ENCODE measurements at places on chromosomes 5 and 9.

DNA sequence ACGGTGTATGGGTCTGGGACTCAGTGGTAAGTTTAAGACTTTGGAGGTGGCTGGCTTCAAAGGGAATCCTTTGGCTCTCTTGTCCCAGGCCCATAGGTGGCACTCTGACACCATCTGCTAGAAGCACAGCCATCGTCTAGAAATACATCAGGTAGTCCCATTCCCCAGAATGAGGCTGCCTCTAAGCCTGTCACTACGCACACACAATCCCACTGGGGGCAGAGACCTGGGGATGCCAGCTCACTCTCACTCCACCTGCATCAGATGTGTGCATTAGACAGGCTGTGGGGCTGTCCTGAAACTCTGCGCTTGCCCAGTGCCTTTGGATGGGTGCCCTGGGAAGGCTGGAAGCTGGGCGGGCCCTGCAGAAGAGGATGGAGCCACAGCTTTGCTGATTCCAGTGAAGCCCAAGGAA lies 127.5 kb upstream of the PANK3 start:
- peak; percentile 12 for DNase-seq

DNA sequence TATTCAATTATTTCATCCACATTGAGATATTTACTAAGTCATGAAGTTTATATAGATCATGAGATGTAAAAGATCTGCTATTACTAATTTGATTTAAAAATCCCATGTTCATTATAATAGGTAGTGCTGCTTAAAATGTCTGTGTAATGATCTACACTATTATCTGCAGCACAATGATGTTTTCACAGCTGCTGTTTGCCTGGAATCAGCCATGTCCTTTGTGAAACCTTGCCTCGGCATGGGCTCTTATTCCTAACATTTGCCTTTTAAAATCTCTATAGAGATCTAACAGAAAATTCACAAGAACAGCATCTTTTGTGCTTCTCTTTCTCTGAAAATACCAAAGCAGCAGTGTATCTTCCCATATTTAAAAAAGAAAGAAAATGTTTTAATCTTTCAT lies 444.6 kb downstream of the PTPRD start:
- DNase-seq: peak; percentile 93

- no peak for DNase-seq
Measured at GRCh38 chr5:8381972-8382371, 513.0 kb downstream of the MTRR start.

DNA sequence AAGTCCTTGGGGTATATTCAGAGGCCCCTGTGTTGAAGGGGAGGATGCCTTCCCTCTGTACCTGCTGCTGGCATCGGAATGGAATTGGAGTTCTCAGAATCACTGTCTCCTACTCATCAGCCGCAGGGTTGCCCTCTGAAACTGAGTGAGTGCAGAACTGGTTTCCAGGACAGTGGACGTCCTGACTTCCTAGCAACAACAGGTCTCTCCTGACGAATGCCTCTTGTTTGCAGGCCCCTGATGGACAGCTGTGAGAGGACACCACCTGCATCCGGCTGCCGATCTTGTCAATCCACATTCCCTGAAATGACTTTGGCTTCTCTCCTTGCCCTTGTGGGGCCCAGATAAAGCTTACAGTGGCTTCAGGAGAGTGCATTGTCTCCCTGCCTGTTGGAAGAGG lies 274.5 kb downstream of the NSG2 start:
- no peak for DNase-seq

DNA sequence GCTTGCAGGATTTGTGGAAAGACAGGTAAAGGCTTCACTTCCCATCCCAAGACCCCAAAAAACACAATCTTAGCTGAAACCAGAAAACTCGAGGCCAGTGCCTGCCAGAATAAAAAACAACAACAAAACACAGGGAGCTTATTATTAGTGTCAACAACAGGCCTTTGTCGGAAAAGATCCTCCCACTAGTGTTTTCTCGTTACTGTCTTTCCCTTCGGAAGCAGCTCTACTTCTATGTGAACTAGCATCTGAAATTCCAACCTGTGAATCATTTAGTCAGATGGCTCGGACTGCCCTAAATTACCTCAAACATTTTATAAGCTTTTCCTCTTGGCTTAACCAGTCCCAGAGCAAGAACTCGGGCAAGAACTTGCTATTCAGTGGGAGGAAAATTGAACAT lies 122.2 kb upstream of the GNA14 start:
- DNase-seq: no peak

- no peak for DNase-seq
Measured at GRCh38 chr9:131754846-131755245, 15.0 kb upstream of the RAPGEF1 start.

DNA sequence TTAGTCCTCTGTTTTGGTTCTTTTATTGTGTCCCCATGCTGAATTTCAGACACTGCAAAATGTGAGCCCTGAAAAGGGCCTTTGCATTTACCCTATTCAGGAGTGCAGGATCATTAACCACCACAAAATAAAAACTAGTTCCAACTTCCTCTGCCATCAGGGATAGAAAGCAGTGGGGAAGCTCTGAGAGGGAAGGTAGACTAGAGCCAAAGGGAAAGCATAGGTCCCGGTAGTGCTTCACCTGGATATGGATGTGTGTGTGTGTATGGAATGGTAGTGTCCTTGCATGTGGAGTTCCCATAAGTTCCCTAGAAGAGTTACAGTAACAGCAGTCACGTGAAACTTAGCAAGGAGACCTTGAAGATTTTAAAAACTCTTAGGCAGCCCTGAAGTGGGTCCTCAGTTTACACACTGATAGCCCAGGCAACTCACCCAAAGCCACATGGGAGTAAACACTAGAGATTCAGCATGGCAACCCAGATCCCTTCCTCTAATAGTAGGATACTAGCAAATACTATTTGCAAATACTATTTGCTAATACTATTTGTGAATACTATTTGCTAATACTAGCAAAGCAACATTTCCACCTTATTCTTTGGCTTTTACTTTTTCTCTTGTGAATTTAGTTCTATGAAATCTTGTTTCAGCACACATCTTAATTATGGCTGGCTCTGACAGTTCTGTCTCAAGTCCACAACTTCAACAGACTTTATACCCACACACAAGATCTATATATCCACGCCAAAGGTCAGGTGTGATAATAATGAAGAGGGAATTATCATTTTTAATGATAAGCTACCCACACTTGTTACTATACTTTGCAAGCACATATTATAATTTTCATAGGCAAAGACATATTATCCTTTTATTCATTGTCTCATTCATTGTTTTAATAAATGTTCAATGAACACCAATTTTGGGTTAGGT lies 70.4 kb upstream of the IFNE start:
- DNase-seq: no peak

DNA sequence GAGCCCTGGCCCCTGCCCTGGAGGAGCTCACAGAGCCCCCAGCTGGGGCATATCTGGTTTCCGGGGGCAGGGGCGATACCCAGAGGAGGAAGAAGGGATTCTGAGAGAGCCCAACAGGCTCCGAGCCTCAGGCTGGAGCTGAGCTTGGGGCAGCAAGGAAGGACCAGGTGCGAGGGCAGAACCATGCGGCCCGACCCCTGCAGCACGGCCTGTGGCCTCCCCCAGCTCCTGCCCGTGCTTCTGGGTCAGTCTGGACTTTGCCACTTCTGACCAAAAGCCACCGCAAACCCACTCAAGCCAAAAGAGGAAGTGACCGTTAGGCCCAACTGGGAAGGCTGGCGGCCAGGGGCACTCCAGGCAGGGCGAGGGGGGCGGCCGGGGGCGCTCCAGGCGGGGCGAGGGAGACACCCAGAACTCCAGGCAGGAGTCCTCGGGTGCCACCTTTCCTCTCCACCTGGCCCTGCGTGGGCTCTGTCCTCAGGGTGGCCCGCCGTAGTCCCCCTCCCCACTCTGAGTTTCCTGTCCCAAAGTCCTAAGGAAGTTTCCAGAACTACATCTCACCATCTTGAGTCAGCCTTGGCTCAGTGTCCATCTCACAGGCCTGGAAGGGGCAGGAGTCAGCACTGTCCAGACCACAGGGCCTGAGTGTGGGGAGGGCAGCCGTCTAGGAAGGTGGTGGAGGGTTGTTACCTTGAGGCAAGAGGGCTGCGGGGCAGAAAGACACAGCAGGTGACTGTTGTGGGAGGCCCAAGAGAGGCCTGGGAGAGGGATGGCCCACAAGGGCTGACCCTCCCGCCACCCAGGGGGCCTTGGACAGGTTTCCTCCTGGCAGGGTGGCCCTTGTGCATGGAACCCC lies 946 bp upstream of the LTC4S start:
- no peak for DNase-seq

GRCh38 chr5:108727236-108727650 lies 20.5 kb upstream of the FER start:
- no peak for DNase-seq

GRCh38 chr9:93898026-93898425 lies 57.1 kb downstream of the BARX1 start:
- DNase-seq: no peak

- DNase-seq: peak; percentile 23
Measured at GRCh38 chr5:74396913-74397622, 243.5 kb downstream of the ENC1 start.

GRCh38 chr5:39218482-39219402 lies 621 bp downstream of the FYB1 start:
- DNase-seq: no peak

DNA sequence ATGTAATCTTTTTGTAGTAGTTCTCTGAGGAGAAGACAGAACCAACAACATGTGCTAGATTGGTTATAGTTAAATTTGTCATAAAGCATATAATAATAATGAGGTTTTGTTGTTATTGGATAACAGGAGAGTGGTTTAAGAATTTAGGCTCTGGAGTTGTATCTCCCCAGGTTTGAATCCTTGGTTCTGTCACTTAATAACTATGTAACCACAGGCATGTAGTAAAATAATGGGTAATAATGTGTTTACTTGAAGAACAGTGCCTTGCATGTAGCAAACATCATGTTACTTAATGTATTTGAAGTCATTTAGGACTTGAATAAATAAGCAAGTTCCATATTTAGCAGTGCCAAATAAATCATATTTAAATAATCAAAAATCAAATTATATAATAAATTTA lies 55.8 kb downstream of the NSD1 start:
- no peak for DNase-seq

DNA sequence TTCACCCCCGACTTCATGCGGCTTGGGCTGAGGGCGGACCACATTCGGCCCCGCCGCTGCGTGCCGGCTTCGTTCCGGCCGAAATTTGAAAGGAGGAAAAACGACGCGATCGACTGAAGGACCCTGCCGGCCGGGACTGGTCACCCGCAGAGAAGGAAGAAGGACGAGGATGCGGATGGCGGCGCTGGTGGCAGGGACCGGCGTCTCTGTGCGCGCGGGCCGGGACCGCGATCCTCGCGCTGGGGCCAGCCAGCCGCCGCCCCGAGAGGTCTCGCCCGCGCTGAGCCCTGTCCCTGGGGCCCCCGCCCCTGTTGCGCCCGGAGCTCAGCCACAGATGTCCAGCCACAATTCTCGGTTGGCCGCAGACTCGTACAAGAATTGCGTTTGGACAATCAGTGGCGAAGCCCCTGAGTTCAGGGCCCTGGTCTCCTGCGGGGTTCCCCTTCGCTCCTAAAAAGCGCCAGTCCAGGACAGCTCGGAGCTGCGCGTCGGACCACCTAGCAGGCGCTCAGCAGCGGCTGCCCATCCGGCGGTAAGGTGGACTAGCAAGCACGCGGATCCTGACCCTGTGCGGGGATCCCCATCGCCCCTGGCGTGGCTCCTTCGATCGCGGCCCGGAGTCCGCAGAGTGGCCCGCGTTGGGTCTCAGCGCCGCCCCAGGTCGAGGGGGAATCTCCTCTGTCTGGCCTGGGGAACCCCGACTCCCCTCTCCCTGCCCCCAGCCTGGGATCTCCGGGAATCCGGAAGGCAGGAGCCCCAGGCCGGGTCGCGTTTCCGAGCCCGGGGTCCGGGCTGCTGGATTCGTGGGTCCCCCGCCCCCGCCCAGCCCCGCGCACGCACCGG lies 21.3 kb downstream of the URM1 start:
- DNase-seq: no peak

GRCh38 chr5:168260353-168261226 lies 30.9 kb upstream of the WWC1 start:
- DNase-seq: no peak

DNA sequence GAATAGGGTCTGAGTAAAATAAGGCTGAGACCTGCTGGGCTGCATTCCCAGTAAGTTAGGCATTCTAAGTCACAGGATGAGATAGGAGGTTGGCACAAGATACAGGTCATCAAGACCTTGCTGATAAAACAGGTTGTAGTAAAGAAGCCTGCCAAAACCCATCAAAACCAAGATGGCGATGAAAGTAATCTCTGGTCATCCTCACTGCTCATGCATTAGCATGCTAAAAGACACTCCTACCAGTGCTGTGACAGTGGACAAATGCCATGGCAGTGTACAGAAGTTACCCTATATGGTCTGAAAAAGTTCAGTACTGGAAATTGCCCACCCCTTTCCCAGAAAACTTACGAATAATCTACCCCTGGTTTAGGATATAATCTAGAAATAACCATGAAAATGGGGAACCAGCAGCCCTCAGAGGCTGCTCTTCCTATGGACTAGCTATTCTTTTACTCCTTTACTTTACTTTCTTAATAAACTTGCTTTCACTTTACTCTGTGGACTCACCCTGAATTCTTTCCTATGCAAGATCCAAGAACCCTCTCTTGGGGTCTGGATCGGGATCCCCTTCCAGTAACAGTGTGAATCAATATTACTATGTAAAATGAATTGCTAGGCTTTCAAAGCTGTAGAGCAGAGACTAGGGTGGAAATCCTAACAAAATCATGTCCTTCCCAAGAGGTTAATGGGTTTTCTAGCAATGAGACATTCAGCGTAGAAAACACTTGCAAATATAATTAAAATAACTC lies 257.8 kb downstream of the KIAA0825 start:
- DNase-seq: no peak

DNA sequence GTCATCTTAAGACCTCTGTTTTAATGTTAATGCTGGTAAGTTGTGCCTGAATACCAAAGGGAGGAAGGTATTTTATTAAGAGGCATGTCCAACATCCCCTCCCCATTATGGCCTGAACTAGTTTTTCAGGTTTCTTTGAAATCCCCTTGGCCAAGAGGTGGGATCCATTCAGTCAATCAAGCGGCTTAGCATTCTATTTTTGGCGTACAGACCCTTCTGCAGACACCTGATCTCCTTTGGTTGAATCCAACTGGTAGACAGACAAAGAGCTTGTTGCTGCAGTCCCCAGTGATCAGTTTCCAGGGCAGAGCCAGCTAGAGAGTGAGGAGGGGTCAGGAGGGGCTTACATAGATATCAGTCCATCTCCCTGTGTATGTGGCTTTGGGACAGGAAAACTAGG lies 7.9 kb upstream of the KCNMB1 start:
- no peak for DNase-seq

GRCh38 chr9:805151-805550 lies 36.3 kb upstream of the DMRT1 start:
- no peak for DNase-seq

GRCh38 chr9:135666534-135667462 lies 3.7 kb downstream of the LCN9 start:
- no peak for DNase-seq

- DNase-seq: peak; percentile 26
Measured at GRCh38 chr9:107929443-107929842, 439.9 kb upstream of the KLF4 start.

DNA sequence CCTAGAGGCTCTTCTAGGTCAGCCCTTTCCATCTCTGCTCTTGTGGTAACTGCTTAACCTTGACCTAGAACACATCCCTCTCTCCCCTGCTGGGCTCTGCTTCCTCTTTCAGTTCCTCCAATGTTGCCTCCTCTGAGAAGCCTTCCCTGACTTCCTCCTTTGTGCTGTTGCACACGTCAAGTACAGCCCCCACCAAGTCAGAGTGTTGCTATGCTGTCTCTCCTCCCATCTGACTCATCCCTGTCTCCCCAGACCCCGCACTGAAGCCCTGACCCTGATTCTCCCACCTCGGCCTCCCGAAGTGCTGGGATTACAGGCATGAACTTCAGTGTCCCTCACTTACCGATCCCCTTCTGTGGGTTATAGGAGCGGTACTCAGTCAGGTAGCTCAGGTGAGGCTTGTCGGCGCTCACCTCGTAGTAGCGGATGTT lies 10.4 kb upstream of the TRIM14 start:
- no peak for DNase-seq
